ENCODE measurements at places on chromosomes 11 and 22.

DNA sequence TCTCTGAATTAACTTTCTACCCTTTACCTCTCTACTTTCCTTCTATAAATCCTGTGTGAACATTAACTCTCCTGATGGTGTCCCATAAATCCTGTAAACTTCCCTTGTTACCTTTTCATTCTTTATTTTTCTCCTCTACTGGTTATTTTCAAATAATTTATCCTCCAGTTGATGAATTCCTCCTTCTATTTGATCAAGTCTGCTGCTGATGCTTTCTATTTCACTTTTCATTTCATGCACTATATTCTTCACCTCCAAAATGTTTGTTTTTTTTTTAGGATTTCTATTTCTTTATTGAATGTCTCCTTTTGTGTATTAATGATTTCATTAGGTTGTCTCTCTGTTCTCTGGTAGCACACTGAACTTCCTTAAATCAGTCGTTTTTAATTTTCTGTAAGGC is 68.6 kb downstream of the KCNQ1OT1 start:
- no peak for DNase-seq

GRCh38 chr11:10770626-10771254 is 19.7 kb downstream of the CTR9 start:
- DNase-seq = no peak

- no peak for DNase-seq
Observed at GRCh38 chr11:575313-575995, 816 bp upstream of the PHRF1 start.

DNA sequence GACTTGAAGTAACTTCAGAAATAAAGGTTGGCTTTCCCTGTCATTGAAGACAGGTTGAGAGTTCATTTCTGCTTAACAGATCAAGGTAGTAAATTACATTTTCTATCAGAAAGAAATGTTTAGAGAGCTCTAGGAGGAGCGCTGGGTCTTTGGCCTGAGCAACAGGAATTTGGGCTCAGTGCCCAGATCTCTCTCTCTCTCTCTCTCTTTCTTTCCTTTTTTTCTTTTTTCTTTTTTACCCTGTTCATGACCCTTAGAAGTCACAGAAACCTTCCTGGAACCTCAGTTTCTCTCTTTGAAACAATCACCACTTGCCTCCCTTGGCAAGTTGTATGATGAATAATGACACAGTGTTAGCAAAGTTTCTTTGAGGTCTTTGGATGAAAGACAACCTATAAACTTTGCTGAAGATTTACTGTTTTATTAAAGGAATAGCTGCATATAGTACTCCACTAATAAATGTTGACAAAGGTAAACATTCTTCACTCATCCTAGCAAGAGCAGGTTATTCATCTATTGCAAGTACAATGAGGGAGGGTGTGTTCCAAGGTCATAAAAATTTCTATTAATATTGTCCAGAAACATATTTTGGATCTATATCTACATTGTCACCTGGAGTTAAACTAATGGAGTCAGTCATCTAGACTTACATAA is 35.5 kb upstream of the RASSF10 start:
- no peak for DNase-seq

DNA sequence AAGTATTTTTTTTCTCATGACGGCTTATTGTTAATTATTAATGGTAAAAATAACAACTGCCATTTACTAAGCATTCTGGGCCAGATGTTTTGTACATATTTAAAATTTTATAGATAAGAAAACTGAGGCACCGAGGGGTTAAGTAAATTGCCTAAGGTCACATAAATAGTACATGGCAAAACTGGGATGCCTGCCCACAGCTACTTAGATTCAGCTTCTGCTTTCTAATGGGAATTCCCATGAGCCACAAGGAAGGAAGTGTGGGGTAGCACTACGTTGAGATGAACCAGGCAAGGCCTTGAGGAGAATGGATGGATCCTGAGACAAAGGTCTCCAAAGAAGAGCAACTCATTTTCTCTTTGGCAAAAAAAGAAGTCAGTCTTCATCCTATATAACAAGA is 11.9 kb upstream of the PHF21A start:
- DNase-seq = no peak

DNA sequence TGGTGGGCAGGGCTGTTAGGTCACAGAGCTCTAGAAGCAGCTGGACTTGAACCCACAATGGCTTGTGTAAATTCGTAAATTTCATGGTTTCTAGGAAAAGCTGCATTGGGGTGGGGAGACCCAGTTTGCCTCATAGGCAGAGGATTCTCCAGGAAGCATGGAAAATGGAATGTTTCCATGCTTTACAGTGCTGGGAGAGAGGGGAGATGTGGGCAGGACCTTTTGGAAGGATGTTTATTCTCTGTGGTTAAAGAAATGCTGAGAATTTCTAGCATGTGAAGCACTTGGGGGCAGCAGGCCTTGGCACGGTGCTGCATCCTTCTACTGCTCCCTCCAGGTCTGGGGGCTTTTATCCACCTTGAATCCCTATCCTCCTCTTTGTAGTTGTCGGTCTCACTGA is 46.3 kb downstream of the TRAF6 start:
- no peak for DNase-seq

- DNase-seq = no peak
Observed at GRCh38 chr11:116043857-116044256, 539.6 kb upstream of the CADM1 start.

- DNase-seq = no peak
Observed at GRCh38 chr11:134512571-134513538, 100.8 kb upstream of the B3GAT1 start.

GRCh38 chr11:26721948-26722475 is at the start of gene SLC5A12:
Gene SLC5A12 (minus strand): TSS chr11:26722060. CDS start chr11:26721714, 346 bp downstream.
- DNase-seq = no peak

GRCh38 chr11:86519064-86519911 is 144.6 kb downstream of the CCDC81 start:
- DNase-seq = no peak

DNA sequence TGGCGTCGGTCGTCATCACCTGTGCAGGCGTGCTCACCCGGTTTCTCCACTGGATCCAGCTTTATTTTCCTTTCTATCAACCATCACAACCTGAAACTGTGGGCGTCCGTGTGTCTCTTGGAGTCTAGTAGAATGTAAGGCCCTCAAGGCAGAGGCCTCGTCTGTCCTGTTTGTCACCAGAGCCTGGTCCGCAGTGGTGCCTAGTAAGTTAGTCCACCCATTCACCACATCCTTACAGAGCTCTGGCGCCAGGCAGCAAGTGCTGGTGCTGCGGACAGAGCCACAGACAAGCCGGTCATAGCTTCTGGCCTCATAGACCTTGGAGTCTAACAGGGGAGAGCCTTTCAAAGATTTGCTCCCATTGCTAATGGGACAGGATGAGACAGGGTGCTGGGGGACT is 64.4 kb upstream of the PARVG start:
- DNase-seq = no peak

All from activated CD4-positive, alpha-beta T cell treated with anti-CD3 and anti-CD28 coated beads, Interleukin-2, amount 50 U/mL, for 24 hours (primary cell).